ENCODE measurements at places on chromosomes 4 and X.

DNA sequence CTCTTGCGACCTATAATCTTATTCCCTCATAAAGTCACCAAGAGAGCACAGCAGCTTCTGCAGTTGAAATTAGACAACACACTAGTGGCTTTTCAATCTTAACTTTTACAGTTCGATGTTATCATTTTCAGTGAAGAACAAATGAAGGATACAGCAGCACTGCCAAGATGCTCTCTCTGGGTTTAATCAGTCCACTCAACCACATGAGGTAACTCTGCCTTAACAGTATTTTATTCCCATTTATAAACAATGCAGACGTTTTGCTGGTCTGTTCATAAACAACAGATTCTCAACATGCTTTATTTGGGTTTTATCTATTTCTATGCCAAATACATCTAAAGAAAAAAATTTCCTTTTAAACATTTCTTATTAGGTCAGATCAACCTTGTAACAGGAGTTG, 646.0 kb upstream of the FAM241A start:
- no peak for DNase-seq

- no peak for DNase-seq
Observed at GRCh38 chrX:125202591-125203248, 117.0 kb upstream of the TEX13C start.

DNA sequence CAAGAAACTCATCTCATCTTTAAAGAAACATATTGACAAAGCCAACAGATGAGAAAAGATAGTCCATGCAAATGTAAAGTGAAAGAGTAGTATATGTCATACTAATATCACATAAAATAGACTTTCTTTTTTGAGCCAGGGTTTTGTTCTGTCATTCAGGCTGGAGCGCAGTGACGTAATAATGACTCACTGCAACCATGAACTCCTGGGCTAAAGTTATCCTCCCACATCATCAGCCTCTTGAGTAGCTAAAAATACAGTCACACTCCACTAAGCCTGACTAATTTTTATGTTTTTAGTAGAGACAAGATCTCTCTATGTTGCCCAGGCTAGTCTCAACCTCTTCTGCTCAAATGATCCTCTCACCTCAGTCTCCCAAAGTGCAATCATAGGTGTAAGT, 51.8 kb upstream of the TRAM1L1 start:
- DNase-seq = no peak

DNA sequence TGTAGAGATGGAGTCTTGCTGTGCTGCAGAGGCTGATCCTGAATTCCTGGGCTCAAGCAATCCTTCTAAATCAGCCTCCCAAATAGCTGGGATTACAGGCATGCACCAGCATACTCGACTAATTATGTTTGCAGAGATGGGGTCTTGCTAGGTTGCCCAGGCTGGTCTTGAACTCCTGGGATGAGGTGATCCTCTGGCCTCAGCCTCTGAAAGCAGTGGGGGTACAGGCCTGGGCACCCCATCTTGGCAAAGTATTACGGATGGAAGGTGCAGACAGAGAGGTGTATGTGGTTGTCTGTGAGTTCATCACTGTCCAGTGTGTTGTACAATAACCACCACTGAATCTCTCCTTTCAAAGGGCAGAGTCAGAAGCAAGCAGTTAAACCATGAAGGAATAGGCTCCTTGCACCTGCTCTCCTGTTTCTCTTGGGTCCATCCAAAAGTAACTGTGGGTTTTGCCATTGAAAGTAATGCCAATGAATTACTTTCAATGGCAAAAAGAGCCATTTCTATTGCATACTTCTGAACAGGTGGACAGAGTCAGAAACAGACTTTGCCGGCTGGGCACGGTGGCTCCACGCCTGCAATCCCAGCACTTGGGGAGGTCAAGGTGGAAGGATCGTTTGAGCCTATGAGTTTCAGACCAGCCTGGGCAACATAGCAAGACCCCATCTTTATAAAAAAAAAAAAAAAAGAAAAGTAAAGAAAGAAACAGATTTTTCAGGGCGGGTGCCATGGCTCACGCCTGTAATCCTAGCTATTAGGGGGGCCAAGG, 7.0 kb upstream of the AKAP17A start:
- no peak for DNase-seq

DNA sequence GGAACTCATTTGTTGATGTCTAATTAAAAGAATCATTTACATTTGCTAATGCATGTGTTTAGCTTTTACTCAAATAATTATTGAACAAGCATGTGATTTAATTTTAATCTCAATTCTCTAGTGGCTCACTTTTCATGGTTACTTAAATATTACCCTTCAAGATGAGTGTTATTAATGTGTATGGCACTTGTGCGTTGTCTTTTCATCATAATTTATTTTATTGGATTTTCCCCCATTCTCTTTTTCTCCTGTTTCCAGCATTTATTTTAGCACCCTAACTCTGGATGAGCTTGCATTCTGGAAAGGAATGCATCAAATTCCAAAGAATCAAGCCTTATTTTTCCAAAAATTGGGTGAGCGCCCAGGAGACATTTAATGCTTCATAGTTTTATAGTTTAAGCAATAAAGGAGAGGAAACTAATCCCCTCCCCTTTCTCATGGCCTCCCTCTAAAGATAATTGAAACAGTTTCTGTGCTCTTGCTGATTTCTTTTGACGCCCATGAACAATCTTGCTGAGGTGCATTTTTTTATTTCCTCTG, 191.1 kb upstream of the FAT4 start:
- DNase-seq = no peak

GRCh38 chr4:177228599-177228998, 81.1 kb upstream of the NEIL3 start:
- DNase-seq = no peak

- DNase-seq = no peak
Observed at GRCh38 chr4:40621592-40622512, 7.8 kb downstream of the RBM47 start.
